ENCODE measurements at places on chromosomes 7 and 10.

DNA sequence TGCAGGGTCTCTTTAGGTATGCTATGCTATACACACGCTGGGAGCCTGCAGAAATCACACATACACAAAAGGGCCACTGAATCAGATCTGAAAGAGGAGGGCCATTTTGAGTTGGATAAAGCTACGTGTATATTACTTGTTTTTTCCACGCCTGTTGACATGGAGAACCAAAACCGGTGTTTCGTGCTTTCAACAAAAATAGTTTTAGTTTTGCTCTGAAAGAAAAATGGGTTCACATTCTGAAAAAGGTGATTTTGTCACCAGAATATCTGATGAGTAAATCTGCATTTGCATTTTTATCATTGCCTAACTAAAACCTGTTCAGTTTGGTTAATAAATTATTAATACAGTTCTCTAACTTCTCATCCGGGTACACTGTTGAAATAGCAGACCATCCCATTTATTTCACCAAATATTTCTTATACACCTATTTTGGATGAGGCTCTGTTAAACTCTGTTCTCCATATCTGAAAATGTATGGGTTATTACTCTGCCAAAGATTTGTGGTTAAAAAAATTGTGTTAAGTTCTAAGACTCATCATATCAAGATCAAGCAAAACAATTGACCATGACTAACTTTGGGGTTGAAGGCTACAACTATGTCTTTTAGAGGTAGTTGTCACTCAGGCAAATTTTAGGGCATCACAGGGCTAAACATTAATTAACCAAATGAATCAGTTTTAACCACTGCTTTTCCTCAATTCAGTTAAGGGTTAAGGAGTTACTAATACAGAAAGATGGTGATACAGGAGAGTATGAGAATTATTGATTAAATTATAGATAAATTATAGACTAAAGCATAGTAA lies 101.2 kb upstream of the RPA3 start:
- DNase-seq = peak; percentile 32

- no peak for DNase-seq
Measured at GRCh38 chr10:75456122-75456521, 24.7 kb downstream of the LRMDA start.

DNA sequence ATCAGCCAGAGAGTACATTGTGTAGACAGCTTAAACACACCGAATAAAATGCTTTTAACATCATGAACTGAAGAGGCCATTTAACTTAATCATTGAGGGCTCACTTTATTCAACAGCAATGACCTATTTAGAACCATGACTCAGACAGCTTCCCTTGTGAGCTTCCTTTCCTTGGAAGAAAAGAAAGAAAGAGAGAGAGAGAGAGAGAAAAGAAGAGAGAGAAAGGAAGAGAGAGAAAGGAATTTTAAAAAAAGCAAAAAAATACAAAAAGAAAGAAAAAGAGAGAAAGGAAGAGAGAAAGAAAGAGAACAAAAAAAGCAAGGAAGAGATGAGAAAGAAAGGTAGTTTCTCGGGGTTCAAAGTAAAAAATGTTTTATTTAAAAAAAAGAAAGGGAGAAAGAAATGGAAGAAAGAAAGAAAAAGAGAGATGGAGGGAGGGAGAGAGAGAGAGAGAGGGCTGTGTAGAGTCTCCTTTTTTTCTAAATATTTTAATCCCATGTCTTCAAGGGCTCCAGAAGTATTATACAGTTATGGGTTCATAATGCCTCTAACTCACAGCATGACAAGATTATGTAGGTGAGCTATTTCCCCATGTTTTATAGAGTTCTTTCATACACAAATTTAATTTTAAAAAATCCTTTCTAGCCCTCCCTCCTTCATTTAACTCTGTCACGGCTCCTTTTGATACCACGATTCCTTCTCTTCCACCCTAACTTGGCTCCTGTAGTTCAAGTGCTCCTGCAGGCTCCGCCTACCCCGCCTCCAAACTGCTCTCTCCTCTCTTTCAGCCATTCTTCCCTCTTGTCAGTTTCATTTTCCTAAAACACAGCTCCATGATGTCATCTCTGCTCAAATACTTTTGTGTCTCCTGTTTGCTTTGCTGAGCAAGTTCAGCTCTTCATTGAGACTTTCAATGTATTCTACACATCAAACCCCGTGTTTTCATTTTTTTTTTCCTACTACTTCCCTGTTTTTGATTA lies 85.5 kb downstream of the PRTFDC1 start:
- peak; percentile 9 for DNase-seq

- DNase-seq = no peak
Measured at GRCh38 chr7:102978284-102978683, 65.5 kb downstream of the LRRC17 start.

GRCh38 chr10:62866451-62866850 lies 50.3 kb upstream of the EGR2 start:
- DNase-seq = no peak

- no peak for DNase-seq
Measured at GRCh38 chr10:119782981-119783664, 57.3 kb downstream of the INPP5F start.

DNA sequence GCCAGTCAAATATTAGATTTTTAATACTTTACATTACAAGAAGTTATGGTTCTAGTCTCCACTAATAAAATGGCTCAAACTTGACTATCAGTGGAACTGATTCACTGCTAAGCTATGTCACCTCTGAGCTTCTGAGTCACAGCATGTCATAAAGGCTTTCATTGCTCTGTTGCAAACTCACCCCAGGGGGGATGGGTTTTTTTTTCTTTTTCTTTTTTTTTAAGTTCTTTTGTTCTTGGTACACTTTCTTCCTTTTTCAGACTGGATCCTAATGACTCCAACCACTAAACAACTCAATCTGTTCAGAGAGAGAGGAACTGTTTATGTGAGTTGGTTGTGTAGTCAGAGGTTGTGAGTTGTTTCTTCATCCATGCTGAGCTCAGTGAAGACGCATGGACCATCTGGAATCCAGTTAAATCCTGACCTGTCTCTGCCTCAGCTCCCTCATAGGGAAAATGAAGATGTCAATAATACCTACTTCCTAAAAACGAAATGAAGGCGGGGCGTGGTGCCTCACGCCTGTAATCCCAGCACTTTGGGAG lies 11.0 kb downstream of the MYOF start:
- peak; percentile 46 for DNase-seq

- no peak for DNase-seq
Measured at GRCh38 chr7:125773113-125773785, 843.6 kb upstream of the POT1 start.

GRCh38 chr7:104943502-104944343 lies 70.3 kb upstream of the KMT2E start:
- DNase-seq = peak; percentile 84

GRCh38 chr7:8391353-8392062 lies 41.9 kb upstream of the NXPH1 start:
- no peak for DNase-seq

- DNase-seq = peak; percentile 8
Measured at GRCh38 chr10:18312374-18313139, 172.3 kb downstream of the CACNB2 start.

- DNase-seq = no peak
Measured at GRCh38 chr7:18289788-18290187, 205.8 kb upstream of the HDAC9 start.

GRCh38 chr10:84447701-84448400 lies 119.5 kb downstream of the CCSER2 start:
- DNase-seq = no peak

DNA sequence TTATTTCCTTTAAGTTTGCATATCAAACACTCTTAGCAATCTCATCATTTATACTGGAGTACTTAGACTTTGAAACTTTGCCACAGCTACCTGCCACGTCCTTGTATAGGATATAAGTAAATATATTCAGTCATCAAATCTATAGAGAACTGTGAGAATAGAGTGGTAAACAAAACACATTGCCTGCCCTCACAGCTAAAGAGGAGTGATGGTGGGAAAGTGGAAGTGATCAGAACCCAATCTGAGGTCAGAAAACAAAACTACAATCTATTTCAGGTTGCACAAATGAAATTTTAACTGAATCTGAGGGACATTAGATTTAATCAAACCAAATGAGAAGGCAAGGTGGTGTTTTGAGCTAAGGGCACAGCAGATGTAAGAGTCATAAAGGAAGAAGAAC lies 74.8 kb downstream of the ZEB1 start:
- no peak for DNase-seq

DNA sequence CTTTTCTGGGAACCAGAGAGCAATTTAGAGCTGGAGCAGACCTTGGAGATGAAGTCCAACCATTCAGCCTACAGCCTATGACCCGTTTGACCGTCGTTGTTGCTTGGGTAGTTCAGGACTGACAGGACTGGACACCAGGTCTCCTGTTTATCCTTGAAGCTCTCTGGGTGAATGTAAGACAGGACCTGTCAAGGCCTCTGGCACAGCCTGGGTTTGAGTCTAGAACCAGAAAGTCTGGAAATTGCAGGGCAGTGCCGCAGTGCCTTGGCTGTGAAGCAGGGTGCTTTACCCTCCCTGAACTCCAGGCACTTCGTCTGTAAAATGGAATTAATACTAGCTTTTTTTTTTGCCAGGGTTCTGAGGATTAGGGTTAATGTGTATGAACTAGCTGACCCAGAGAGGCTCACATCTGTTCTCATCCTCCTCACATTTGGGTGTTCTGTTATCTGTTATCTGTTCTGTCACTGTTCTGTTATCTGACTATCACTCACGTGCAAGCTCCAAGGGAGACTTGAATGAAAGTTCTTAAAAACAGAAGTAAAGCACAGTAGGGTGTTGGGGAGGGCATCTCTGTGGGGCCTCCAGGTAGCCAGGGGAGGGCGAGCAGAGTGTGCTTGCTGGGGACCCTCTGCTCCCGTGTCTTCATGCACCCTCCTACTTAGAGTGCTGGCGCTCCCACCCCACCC lies 9.9 kb downstream of the BLVRA start:
- DNase-seq = no peak

DNA sequence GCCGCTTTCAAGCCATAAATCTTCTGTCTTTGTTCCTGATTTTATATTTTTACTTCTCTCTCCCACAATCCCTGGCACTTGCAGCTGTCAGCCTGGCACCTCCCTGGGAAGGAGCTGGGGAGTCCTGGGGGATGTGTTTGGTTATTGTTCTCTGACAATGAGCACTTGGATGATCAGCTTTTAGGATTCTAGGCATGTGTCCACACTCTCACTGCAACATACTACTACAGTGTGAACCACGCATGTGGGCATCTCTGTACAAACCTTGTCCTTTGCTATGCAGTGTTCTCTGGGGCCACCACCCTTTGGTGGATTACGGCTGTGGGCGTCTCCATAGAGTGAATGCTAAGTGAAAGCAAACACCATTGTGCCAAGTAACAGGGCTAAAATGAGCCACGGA lies 168.4 kb upstream of the KMT2E start:
- DNase-seq = no peak

GRCh38 chr10:18479502-18479901 lies 171.9 kb downstream of the NSUN6 start:
- no peak for DNase-seq

DNA sequence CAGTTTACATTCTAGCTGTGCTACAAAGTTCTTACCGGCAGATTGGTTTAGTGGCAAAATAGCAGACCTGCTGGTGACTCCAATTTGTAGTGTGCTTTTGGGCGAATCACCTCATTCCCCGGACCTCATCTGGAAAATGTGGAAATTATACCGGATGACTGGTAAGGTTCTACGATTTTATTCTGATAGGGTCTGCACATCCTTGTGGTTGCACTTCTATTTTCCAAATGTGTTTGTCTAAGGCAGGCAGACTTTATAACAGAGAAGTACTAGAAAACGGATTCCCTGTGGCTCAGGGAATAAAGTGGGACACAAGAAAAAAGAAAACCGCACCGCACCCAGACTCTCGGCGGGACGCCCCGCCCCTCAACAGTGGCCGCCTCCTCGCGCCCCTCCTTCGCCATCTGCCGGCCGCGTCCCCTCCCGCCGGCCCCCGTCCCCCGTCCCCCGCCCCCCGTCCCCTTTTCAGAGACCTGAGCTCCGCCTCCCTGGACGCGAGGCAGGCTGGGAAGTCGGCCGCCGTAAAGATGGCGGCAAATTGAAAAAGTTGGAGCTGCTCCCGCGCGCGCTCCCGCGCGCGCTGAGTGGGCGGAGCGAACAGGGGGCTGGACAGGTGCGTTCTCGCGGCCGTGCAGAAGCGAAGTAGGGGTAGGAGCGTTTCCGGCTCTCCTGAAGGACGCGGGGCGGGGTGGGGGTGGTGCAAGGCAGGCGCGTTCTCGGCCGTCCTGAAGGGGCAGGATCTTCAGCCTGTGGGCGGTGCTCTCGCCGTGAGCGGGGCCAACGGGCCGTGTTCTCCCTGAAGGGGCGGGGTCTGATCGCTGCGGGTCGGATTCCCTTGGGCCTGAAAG lies 532 bp upstream of the CCM2 start:
- DNase-seq = peak; percentile 100

DNA sequence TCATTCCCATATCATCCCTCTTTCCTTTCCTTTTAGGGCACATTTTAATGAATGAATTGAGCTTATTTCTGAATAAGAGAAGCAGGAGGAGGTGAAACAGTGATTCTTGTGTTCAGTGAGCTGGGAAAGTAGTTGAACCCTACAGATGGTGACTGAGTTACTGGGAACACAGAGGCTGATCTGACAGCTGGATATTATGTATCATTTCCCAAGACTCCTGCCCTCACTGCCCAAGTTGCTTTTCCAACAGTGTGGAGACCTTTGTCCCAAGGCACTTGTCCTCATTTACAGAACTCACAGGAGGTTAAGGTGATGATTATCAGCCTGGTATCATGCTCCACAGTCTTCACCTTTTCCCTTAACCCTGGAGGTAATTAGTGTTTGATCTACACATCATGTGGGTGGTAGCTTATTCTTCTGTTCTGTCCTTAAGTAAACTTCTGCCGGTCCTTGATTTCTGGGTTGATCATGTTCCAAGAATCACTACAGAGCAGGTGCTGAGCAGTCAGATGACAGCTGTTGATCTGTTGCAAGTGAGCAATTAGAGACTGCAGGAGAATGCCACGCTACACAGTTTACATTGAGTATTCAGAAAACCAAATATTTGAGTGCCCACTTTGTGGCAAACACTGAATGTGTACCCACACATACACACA lies 2.6 kb downstream of the PRLHR start:
- no peak for DNase-seq

- DNase-seq = no peak
Measured at GRCh38 chr7:130369110-130369711, 11.1 kb upstream of the CPA1 start.

- DNase-seq = no peak
Measured at GRCh38 chr7:148379677-148380076, 210.9 kb upstream of the C7orf33 start.

- no peak for DNase-seq
Measured at GRCh38 chr10:17989908-17990767, 38.4 kb downstream of the SLC39A12 start.

GRCh38 chr10:74300666-74301065 lies 149.6 kb downstream of the ADK start:
- no peak for DNase-seq

Measured in activated CD4-positive, alpha-beta T cell treated with anti-CD3 and anti-CD28 coated beads, Interleukin-2, amount 50 U/mL, for 16 hours (primary cell).